Kidney epithelial cell (primary cell): ENCODE measurements at places on chromosomes 12 and 14. TPM values are rescaled to one million over a fixed set of nuclear protein-coding genes. Genes with fewer than 3 reads are reported as not detected.

ESPL1 gene
- total RNA-seq = 2.2 and 4.0 TPM in 2 replicates

IKZF4 gene
- total RNA-seq = 5.7 and 5.8 TPM in 2 replicates

MIPOL1 gene
- total RNA-seq = 7.1 and 11.2 TPM in 2 replicates

SFSWAP gene
- total RNA-seq = 27.7 and 31.4 TPM in 2 replicates

MLEC gene
- 78.0 and 82.3 TPM in 2 replicates for total RNA-seq

PMCH gene
- total RNA-seq = not detected in 2 replicates

MORN3 gene
- 0.89 and 1.3 TPM in 2 replicates for total RNA-seq

IL31 gene
- total RNA-seq = not detected in 2 replicates

TIGAR gene
- 17.3 and 18.3 TPM in 2 replicates for total RNA-seq

GEMIN2 gene
- 19.7 and 20.3 TPM in 2 replicates for total RNA-seq

FITM1 gene
- total RNA-seq = not detected in 2 replicates

SLC38A4 gene
- total RNA-seq = not detected in 2 replicates

CALM1 gene
- 293 and 328 TPM in 2 replicates for total RNA-seq

EML5 gene
- total RNA-seq = 0.79 and 1.1 TPM in 2 replicates

GNB3 gene
- total RNA-seq = 0.34 and 0.38 TPM in 2 replicates

IRAK4 gene
- 17.7 and 19.4 TPM in 2 replicates for total RNA-seq

GARIN6 gene
- total RNA-seq = not detected in 2 replicates

GYS2 gene
- not detected in 2 replicates for total RNA-seq
